A549 treated with dexamethasone at 1 μM for 4 hours (cell line): ENCODE measurements at places on chromosomes 5 and 9. TPM values are rescaled to one million over a fixed set of nuclear protein-coding genes. Genes with fewer than 3 reads are reported as not detected.

Gene MTX3
- 5.7 to 7.8 TPM (median 6.9 TPM) in 5 replicates for total RNA-seq

Gene LCN2
- total RNA-seq: 2.8 to 7.2 TPM (median 3.2 TPM) in 5 replicates

Gene PCDHA12
- total RNA-seq: 2.8 to 3.7 TPM (median 2.9 TPM) in 5 replicates

Gene LCN15
- total RNA-seq: 0.09 TPM in 2 of 5 replicates, not detected in the others

Gene ARHGEF39
- 11.5 to 16.2 TPM (median 15.4 TPM) in 5 replicates for total RNA-seq

Gene STING1
- 0.74 to 1.1 TPM (median 0.77 TPM) in 5 replicates for total RNA-seq

Gene CEL
- total RNA-seq: 0.30 to 0.85 TPM (median 0.69 TPM) in 5 replicates

Gene SEC61B
- total RNA-seq: 295 to 331 TPM (median 298 TPM) in 5 replicates

Gene EQTN
- 0.20 to 0.21 TPM in 2 of 5 replicates, not detected in the others for total RNA-seq
